ENCODE measurements at places on chromosomes 5 and 9. TPM values are rescaled to one million over a fixed set of nuclear protein-coding genes. Genes with fewer than 3 reads are reported as not detected.

DNA sequence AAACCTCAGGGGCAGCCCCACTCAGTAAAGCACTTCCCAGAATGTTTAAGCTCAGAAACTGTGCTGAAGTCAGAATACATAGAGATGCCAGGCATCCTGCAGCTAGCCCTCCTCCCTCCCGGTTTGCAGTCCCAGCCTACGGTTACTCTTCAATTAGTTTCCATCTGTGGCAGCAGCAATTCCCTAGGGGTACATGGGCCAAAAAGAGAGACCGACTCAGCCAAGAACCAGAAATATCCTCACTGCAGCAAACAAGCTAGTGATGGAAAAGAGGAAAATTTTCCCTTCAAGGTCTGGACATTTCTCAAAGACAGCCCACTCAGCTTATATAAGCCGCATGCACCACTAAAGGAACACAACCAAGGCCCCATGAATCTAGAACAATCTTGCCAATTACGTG, 89.1 kb upstream of the PPP2R2B start:
- DNase-seq = no peak

GRCh38 chr9:19799784-19800183, 10.9 kb upstream of the SLC24A2 start:
- no peak for DNase-seq

DNA sequence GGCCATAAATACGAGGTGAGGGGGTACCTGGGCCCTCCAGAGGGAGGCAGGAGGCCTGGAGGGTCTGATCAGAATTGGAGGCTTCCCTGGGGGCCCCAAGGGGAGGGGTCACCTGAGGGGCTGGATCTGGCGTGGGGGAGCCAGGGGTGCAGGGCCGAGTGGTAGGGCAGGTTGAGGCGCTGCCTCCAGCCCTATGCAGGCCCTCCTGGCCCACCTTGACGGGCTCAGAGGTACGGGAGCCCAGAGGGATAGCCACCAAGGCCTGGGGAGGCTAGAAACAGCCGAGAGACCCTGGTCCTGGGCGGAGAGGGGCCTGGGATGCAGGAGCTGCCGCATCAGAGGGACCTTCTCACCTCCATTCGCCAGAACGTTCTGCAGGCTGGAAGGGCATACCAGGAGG, 24.3 kb downstream of the LHX3 start:
- no peak for DNase-seq

GRCh38 chr5:119366540-119366881, 10.7 kb downstream of the TNFAIP8 start:
- DNase-seq = no peak

- no peak for DNase-seq
Measured at GRCh38 chr5:105150323-105150722, 1587.7 kb upstream of the NUDT12 start.

GRCh38 chr5:108124596-108124995, 257.3 kb downstream of the FBXL17 start:
- DNase-seq = no peak

- DNase-seq = no peak
Measured at GRCh38 chr9:121781145-121781548, 129.7 kb downstream of the DAB2IP start.

DNA sequence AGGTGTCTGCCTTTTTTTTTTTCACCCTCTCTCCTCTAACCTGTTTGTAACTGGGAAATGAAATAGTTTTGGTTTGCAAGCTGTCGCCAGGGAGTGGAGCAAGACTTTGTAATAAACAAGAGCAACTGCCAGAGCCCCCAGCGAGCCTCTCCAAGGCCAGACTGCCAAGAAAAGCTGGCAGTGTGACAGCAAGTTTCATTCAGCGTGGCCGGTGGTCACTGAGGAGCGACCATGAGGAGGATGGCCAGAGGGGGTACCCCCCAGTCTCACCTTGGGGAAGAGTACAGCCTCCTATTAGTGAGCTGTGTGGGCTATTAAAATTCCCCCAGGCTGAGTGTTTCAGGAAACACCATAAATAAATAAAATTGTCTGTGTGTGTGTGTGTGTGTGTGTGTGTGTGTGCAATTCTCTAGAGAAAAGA, 49.9 kb downstream of the ZFAND5 start:
- no peak for DNase-seq

DNA sequence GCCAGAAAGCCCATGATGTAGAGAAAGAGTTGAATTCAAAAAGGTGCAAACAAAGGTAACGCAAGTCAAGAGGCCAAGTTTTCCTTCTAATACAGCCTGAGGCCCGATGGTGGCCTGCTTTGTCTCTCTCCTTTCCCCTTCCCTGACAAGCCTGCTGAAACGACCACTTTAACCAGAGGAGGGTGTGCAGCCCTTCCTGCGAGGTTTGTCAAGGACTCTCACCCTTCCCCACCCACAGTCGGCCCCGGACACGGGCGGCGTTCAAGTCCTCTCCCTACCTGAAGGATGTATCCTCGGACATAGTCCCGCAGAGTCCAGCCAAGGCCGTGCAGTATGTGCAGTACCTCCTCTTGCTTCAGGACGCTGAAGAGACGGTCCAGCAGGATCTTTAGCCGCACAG, 318.2 kb downstream of the BNC2 start:
- DNase-seq = no peak

DNA sequence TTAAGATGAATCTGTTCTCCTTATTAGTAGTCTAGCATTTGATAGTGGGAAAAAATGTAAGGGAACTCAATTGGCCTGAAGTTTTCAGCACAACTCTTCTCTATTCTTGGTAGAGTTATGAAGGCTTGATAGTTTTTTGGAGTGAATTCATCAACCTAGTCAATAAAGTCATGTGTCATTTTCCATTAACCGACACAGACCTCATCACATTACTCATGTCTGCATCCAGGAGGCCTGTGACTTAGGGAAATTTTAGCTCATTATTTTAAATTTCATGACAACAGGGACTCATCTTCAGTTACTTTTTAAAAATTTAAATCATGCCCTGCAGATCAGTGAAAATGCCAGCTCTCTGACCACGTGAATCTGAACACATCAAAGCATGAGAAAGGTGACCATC, 63.3 kb downstream of the ADAMTS16 start:
- no peak for DNase-seq

- no peak for DNase-seq
Measured at GRCh38 chr9:92183449-92183848, 68.2 kb upstream of the SPTLC1 start.

- no peak for DNase-seq
Measured at GRCh38 chr9:123157221-123157620, 111.2 kb downstream of the STRBP start.

- DNase-seq = peak; percentile 94
Measured at GRCh38 chr5:76805821-76806505, 12.9 kb upstream of the F2RL1 start.

GRCh38 chr5:158351485-158352125, 492.7 kb upstream of the CLINT1 start:
- no peak for DNase-seq

DNA sequence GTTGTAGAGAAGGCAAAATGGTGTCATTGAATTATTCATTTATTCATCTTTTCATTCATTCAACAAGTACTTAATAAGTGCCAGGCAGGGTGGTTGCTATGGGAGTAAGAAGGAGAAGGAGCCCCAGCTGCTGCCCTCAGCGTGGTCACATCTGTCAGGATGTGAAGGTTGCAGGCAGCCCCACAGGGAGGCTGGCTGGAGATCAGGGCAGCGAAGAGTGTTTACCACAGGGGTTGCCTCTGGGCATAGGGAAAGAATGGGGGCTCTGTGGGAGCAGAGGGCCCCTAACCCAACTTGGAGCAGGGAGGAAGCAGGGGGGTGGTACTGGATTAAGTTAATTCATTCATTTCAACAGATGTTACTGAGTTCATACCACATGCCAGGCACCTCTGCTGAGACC, 6.0 kb downstream of the PCDH12 start:
- no peak for DNase-seq

- DNase-seq = no peak
Measured at GRCh38 chr5:37808945-37809344, 30.9 kb downstream of the GDNF start.

GRCh38 chr5:115888027-115888426, 46.3 kb downstream of the AP3S1 start:
- DNase-seq = peak; percentile 27

The NXNL2 gene
- total RNA-seq = 0.86 TPM

The FBXW11 gene
- 52.0 TPM for total RNA-seq

The TAS2R1 gene
- total RNA-seq = not detected

The SPATA31A3 gene
- not detected for total RNA-seq

The PCDHB5 gene
- total RNA-seq = not detected

The IQGAP2 gene
- 2.0 TPM for total RNA-seq

The TXNDC8 gene
- not detected for total RNA-seq

All from HCT116 (cell line).